ENCODE measurements at places on chromosomes 3 and 15.

DNA sequence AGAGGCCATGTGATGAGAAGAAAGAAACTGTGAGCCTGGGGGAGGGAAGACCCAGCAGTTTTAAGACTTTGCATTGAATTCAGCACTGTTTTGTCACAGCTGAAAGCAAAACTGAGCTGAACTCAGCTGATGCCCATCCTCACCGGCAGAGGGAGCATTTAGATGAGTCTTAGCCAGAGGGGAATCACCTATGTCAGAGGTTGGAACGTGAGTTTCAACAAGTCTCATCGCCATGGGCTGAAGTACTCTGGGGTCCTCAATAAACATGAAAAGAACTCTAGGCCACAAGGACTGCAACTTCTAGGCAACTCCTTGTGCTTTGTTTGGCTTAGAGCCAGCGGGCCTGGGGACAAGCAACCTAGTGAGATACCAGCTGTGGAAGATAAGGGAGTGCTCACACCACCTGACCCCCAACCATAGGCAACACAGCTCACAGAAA is 324.5 kb downstream of the TBL1XR1 start:
- DNase-seq = peak; percentile 30

GRCh38 chr3:108319428-108320082 is 23.2 kb downstream of the HHLA2 start:
- DNase-seq = no peak

DNA sequence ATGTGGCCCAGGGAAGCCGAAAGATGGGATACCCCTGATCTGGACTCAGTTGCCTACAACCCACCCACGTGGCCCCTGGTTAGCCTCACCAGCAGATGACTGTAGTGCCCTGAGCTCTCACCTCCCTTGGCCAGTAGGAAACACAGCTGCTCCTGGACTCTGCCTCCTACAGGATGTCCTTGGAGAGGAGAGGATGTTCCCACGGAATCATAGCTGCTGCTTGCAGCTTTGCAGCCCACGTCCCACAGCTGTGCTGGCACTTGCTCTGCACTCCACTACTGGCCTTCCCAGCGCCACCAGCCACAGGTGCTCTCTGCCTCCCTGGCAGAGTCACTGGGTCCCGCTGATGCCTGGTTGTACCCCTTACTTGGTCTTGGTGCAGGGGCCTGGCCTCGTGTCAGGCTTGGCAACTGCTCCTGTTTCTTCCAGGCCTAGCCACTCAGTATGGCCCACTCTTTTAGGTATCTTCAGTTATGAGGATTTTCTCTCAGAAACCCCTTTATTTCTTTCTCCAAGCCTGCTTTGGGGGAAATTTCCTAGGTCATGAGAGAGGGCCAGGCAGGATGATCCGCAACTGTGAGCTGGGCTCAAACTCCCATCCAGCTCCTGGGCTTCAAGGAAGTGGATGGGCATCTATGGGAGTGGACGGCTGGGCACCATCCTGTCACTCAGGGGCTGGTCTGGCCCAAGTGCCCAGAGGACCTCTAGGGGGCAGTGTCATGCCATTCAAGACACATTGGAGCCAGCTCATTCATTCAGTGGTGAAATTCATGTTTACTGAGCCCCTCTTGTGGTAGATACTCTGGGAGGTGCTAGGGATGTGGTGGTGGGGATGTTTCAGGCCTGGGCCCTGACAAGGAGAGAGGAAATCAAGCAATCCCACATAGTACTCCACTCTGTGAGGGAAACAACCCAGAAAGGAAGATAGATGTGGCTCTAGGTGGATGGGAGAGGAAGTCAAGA is 16.2 kb upstream of the VILL start:
- peak; percentile 59 for DNase-seq

DNA sequence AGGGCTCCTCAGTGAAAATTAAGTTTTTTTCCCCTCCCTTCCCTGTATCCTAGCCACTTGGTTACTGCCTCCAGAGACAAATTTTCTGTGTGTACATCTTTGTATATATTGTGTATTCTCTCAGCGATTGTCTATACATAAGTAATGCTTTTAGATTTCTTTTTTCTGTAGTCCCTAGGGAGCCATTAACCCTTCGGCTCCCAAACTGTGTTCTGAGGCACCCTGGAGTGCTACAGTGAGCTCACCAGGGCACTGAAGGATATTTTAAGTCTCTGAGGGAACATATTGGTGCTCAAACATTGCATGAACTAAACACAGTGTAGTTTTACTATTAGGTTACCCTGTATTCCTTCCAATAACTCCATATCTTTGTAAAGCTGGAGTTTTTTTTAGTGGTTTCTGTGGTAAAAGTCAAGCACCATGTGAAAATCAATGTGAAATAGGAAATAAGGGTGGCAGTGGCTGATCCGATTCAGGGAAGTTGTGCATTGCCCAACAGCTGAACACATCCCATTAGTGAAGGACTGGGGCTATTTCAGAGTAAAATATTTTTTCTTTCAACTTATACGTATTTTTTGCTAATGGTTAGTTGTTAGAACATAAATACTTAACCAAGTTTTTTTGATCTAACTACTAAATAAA is 43.0 kb downstream of the USP13 start:
- DNase-seq = no peak

DNA sequence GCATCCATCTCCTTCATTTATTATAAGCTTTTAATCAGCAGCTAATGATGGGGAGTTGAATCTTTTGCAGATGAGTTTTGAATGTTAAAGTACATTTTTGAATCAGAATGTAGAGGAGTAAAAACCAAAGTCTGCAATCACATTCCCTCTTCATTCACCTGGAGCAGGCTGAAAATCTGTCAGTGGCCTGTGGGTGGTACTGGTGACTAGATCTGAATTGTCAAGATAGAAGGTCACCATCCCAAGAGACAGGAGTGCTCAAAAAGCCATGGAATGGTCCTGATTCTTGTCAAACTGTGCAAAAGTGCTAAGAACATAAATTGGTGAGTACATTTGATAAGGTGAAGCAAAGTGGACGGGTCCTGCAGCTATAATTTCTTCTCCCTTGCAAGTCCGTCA is 881.3 kb upstream of the NR2F2 start:
- no peak for DNase-seq

Measured in stimulated activated CD4-positive, alpha-beta T cell treated with anti-CD3 and anti-CD28 coated beads, Interleukin-4, amount 100 ng/mL, for 4 hours (primary cell).